ENCODE measurements at places on chromosomes 12 and 14. TPM values are rescaled to one million over a fixed set of nuclear protein-coding genes. Genes with fewer than 3 reads are reported as not detected.

Gene ETFBKMT
- total RNA-seq: 1.0 TPM

Gene GPRC5D
- total RNA-seq: not detected

Gene NPFF
- total RNA-seq: not detected

Gene MVK
- 28.5 TPM for total RNA-seq

Gene ITGA7
- 4.2 TPM for total RNA-seq

Gene RFX4
- total RNA-seq: not detected

Gene TAS2R31
- 2.2 TPM for total RNA-seq

Gene C3AR1
- 9.1 TPM for total RNA-seq

Gene HHIPL1
- not detected for total RNA-seq

Gene LGALS3
- 34.4 TPM for total RNA-seq

Gene AJUBA
- 1.4 TPM for total RNA-seq

Gene HSPB8
- not detected for total RNA-seq

DNA sequence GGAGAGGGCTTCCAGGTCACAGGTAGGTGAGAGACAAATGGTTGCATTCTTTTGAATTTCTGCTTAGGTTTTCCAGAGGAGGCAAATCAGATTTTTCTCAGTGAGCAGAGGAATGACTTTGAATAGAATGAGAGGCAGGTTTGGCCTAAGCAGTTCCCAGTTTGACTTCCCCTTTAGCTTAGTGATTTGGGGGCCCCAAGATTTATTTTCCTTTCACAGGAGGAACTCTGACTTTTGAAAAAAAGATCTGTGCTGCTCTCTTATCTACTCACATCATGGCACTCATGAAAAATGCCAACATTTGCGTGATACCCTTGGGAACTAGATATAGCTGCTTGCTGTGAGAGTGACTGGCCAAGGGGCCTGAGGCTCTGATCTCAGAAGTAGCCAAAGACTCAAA, 58.0 kb upstream of the EVL start:
- no peak overlapping the region for H3K4me3 ChIP-seq
- H3K4me1 ChIP-seq: peaks cover 2% of the 10 kb centered on the region
- H3K27ac ChIP-seq: no peak overlapping the region
- DNase-seq: no peak

DNA sequence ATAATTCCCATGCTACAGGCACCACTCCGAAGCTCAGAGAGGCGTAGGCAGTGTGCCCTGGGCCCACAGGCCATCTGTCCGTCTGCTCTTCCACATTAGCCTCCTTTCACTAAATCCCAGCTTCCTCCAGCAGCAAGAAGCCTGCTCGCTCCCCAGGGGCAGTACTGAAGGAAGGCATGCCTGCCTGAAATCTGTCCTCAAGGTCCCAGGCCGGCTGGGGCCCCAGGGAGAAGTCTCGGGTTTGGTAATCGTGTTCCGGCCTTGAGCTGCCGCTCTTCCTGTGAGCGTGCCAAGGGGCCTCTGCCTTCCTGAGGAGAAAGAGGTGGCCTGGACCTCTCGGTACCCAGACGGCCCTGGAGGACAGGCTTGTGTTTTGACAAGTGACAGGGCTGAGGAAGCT, 15.2 kb upstream of the DLK1 start:
- H3K4me1 ChIP-seq: no peaks in the 10 kb centered on the region
- H3K4me3 ChIP-seq: no peak overlapping the region
- H3K36me3 ChIP-seq: no peaks in the 10 kb centered on the region
- peaks cover 8% of the 10 kb centered on the region for H3K27me3 ChIP-seq
- no peak for DNase-seq

DNA sequence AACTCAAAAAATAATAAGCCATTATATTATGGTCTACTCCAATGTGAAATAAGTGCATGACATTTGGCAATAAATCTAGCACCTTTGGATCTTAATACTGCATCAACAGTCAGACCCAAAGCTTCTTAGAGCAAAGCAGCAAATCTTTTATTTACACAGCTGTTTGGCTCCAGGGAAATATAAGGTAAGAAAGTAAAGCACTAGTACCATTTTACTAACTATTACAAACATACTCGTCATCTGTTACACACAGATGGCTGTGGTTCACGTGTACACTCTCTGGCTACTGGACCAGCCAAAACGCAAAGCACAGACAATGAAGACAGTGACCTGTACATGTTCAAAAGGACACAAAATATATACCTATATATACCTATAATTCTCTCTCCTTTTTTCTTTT, 2.8 kb downstream of the FGD6 start:
- no peaks in the 10 kb centered on the region for H3K36me3 ChIP-seq
- H3K4me3 ChIP-seq: no peak overlapping the region
- peaks cover 18% of the 10 kb centered on the region for H3K4me1 ChIP-seq
- no peak for DNase-seq
- H3K27ac ChIP-seq: no peak overlapping the region
- H3K27me3 ChIP-seq: peaks cover 14% of the 10 kb centered on the region

DNA sequence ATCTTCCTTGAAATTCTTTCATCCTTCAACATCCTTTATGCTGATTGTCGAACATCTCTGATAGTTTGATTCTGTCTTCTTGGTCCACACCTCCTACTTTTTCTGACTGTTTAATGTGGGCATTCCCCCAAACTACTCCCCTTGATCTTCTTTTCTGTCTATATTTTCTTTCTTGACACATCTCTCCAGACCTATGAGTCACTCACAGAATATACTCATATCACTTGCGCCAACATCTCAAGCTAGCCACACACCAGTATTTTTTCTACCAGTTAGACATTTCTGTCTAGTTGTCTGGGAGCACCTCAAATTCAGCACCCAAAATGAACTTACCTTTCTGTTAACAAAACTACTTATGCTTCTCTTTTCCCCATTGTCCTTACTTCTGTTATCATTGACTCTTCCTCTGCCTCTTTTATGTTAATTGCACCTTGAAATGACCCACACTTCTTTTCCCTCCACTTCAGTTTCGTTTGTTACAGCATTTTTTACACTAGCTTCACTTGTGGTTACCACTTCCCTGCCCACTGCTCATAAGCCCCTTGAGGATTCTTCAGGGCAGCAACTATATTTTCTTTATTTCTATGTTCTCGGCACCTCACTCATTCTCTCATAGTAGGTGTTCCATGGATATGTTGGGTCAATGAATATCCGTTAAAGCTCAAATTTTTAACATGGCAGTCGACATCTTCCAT, 33.5 kb downstream of the TSHR start:
- no peak overlapping the region for H3K27ac ChIP-seq
- H3K27me3 ChIP-seq: peaks cover 1% of the 10 kb centered on the region
- H3K4me3 ChIP-seq: no peak overlapping the region
- peaks cover 6% of the 10 kb centered on the region for H3K4me1 ChIP-seq
- no peak for DNase-seq

DNA sequence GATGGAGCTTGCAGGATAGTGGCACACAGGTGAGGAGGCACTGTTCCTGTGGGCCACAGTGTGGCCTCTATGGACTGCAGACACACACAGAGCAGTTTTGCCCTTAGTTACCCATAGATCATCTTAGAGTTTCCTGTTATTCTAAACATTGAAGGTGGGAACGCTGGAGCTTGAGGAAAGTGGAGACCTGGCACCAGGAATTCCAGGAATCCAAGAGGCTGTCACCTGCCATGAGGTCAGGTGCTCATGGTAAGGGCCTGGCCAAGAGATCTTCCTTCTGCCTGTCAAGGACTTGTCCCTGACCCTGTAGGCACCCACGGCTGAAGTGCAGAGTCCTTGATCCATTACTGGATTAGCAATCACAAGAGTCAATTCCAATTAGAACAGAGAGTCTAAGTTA, 65.2 kb upstream of the ACTN1 start:
- no peaks in the 10 kb centered on the region for H3K36me3 ChIP-seq
- no peak overlapping the region for H3K27ac ChIP-seq
- peaks cover 2% of the 10 kb centered on the region for H3K4me1 ChIP-seq
- peaks cover 40% of the 10 kb centered on the region for H3K27me3 ChIP-seq

- no peak overlapping the region for H3K4me3 ChIP-seq
- no peaks in the 10 kb centered on the region for H3K27me3 ChIP-seq
- no peak overlapping the region for H3K27ac ChIP-seq
- DNase-seq: no peak
These were observed 29.9 kb downstream of the HSPB8 start for GRCh38 chr12:119208626-119209061.

DNA sequence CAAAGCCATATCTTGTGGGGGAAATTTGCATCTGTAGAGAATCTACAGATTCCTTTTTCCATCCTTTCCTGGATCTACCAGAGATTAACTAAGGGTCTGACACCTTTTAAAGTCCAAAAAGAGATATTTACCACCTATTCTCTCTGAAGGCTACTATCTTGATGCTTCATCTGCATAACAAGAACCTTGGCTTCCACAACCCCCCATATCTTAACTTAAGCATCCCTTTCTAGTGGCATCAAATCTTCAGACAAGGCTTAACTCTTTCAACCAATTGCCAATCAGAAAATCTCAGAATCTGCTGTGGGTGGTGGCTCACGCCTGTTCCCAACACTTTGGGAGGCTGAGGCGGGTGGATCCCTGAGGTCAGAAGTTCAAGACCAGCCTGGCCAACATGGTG, 74.3 kb upstream of the FICD start:
- H3K27me3 ChIP-seq: peaks cover 20% of the 10 kb centered on the region
- no peaks in the 10 kb centered on the region for H3K36me3 ChIP-seq
- DNase-seq: no peak
- no peak overlapping the region for H3K27ac ChIP-seq
- no peaks in the 10 kb centered on the region for H3K4me1 ChIP-seq

- H3K4me3 ChIP-seq: no peak overlapping the region
- no peak for DNase-seq
- peaks cover 10% of the 10 kb centered on the region for H3K27me3 ChIP-seq
- no peak overlapping the region for H3K27ac ChIP-seq
These were observed 26.5 kb upstream of the PPP1R12A start for GRCh38 chr12:79961411-79961810.

DNA sequence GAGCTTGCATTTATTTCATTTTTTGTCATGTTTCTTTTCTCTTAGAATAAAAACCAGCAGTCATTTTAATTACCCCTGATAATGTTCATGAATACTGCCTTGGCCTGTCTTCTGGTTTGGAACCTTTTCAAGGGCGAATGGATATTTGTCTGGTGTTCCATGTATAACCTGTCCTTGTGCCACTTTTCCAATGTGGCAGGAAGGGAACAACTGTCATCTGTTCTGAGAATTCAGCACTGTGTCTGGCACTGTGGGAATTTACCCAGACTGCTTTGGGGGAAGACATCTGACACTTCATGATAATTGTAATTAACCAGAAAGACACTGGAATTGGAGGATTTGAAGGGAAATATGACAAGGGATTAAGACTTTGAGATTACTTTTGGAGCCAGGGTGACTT, 352.8 kb downstream of the APAF1 start:
- DNase-seq: no peak
- no peak overlapping the region for H3K4me3 ChIP-seq
- H3K36me3 ChIP-seq: no peaks in the 10 kb centered on the region
- H3K27ac ChIP-seq: no peak overlapping the region
- peaks cover 3% of the 10 kb centered on the region for H3K27me3 ChIP-seq

DNA sequence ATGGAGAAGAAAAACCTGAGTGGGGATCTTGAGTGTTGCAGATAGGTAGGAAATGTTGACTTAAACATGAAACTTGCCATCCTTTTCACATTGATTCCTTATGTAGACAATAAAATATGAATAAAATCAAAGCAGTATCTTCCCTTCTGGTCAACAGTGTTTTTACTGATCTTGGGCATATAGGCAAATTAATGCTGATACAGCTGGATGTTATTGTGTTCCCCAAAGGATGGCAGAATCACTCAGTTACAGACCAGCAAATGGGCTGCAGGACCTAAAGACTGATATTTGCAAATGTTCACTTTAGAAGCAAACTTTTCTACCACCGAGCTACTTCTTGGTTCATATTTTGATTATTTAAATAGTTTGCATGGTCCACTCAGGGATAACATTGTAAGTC, 33.9 kb downstream of the MTHFD1 start:
- H3K27ac ChIP-seq: no peak overlapping the region
- DNase-seq: no peak
- peaks cover 4% of the 10 kb centered on the region for H3K4me1 ChIP-seq
- H3K4me3 ChIP-seq: no peak overlapping the region
- H3K27me3 ChIP-seq: no peaks in the 10 kb centered on the region

- no peaks in the 10 kb centered on the region for H3K4me1 ChIP-seq
- no peaks in the 10 kb centered on the region for H3K36me3 ChIP-seq
- H3K27me3 ChIP-seq: no peaks in the 10 kb centered on the region
- no peak overlapping the region for H3K4me3 ChIP-seq
- no peak for DNase-seq
These were observed 192.3 kb upstream of the FSCB start for GRCh38 chr14:44699391-44699790.

DNA sequence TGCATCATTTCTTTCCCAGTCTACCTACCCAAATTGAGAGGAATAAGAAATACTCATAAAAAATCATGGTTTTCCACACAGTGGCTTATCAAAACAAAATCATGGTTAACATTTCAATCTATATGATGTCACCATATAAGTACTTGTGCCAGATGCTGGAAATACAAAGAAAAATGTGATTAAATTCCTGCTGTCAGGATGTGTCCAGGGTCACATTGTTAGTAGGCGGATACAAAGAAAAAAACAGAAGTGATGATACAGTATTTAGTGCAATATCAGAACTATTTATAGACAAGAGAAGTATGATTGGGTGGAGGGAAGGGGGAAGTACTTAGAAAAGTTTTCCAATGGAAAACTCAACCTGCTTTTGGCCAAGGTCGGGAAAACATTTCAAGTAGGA, 47.0 kb upstream of the OR6J1 start:
- no peaks in the 10 kb centered on the region for H3K4me1 ChIP-seq
- no peaks in the 10 kb centered on the region for H3K36me3 ChIP-seq
- H3K27ac ChIP-seq: no peak overlapping the region

- H3K27ac ChIP-seq: peak overlapping the region; percentile 97
- H3K27me3 ChIP-seq: no peaks in the 10 kb centered on the region
- peak; percentile 35 for DNase-seq
- H3K36me3 ChIP-seq: peaks cover 59% of the 10 kb centered on the region
- peaks cover 67% of the 10 kb centered on the region for H3K4me1 ChIP-seq
These were observed 60.2 kb downstream of the PLXNC1 start for GRCh38 chr12:94208622-94208966.

GRCh38 chr14:71613168-71613567, 319.1 kb upstream of the RGS6 start:
- no peaks in the 10 kb centered on the region for H3K4me1 ChIP-seq
- peaks cover 9% of the 10 kb centered on the region for H3K36me3 ChIP-seq
- DNase-seq: no peak
- no peaks in the 10 kb centered on the region for H3K27me3 ChIP-seq
- H3K27ac ChIP-seq: no peak overlapping the region

DNA sequence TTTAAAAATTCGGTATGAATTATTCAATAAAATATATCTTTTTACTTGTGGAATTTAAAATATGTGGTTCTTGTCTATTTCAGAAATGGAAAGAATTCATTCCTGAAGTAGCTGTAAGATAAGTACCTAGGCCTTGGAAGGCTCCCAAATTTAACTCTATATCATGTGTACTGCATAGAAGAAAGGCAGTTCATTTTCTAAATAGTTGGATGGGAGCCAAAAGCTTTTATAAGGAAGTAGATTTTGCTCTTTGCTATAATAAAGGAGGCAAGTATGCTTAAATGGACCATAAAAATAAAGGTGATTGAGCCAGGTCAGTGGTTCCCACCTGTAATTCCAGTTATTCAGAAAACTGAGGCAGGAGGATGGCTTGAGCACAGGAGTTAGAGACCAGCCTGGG, 187.5 kb downstream of the ATXN7L3B start:
- H3K27ac ChIP-seq: no peak overlapping the region
- no peaks in the 10 kb centered on the region for H3K27me3 ChIP-seq
- H3K4me3 ChIP-seq: no peak overlapping the region
- no peaks in the 10 kb centered on the region for H3K4me1 ChIP-seq
- no peak for DNase-seq

- no peaks in the 10 kb centered on the region for H3K4me1 ChIP-seq
- no peak for DNase-seq
- H3K27me3 ChIP-seq: no peaks in the 10 kb centered on the region
These were observed 243.7 kb downstream of the TMEM132D start for GRCh38 chr12:129659961-129660622.

- H3K27me3 ChIP-seq: no peaks in the 10 kb centered on the region
- peaks cover 19% of the 10 kb centered on the region for H3K36me3 ChIP-seq
- no peak overlapping the region for H3K27ac ChIP-seq
- DNase-seq: no peak
- H3K4me3 ChIP-seq: no peak overlapping the region
These were observed 6.0 kb downstream of the TMEM229B start for GRCh38 chr14:67482231-67483164.
